BJ (cell line): ENCODE measurements at places on chromosomes 1 and 21.
A peak's percentile ranks its signal among the peaks of the same experiment; 100 is the strongest.

DNA sequence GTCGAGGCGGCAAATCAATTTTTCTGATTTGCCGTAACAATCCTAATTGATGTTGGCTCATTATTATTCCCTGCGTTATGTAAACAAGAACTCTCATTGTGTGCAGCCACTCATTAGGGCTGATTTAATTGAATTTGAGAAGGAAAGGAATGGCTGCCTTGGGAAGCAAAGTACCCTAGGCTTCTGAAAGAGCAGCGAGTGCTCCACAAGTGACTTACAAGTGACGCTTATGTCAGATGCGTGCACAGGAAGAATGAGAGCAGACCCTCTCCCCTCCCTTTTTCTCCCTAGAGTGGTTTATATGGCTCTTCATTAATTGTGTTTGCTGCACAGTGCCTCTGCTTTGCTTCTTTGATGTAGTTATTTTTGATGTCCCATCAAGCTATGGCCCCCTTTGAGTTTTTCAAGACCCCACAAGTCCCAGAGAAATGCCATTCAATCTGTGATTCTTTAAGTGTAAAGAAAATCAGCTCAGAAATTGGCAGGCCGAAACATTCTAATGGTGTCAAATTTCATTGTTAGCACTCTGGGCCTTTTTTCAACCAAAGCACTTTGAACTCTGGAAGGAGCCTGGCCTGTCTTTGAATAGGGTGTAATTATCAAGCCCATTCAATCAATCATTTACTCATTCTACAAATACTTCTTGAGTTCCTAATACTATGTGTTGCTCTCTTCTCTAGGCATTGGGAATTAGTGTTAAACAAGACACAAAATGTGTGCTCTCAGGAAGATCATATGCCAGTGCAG lies 86.8 kb upstream of the VAV3 start:
- no peak for DNase-seq

DNA sequence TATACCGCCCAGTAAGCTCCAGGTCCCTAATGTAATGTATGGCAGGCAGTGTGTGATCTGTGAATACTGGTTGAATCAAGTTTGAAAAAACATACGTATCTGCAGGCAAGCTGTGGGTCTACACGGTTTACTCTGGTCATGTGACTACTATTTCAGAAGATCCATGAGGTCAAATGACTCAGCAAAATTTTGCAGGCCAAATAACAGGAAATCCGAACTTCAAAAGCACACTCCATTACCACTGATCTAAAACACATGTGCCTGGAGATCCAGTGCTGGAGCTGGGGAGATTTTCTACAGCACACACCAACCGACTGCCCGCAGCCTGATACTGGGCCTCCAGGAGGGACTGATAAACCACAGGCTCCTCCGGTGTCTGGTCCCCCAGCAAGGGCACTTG lies 64.5 kb upstream of the SLC44A3 start:
- DNase-seq: peak; percentile 91

DNA sequence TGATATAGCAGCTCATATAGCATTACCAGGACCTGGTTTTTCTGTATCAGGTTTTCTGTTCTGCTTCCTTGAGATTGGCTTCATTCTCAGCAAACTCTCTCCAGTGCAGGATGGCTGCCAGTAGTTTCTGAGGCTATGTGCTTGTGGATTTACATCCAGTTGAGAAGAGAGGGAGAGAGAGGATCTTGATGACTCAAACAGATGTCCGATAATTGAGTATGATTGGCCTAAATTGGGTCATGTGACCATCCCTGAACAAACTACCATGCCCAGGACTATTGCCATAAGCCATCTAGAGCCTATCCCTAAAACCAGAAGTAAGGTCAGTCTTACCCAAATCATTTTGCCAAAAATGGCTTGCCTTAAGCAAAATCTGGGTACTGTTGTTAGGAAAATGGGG lies 18.1 kb upstream of the PSMA5 start:
- DNase-seq: no peak

GRCh38 chr1:15400627-15401026 lies 9.1 kb upstream of the EFHD2 start:
- no peak for DNase-seq

- no peak for DNase-seq
Measured at GRCh38 chr1:180217006-180217405, 13.1 kb upstream of the LHX4 start.

- DNase-seq: no peak
Measured at GRCh38 chr1:152871731-152872126, 6.4 kb upstream of the SMCP start.

DNA sequence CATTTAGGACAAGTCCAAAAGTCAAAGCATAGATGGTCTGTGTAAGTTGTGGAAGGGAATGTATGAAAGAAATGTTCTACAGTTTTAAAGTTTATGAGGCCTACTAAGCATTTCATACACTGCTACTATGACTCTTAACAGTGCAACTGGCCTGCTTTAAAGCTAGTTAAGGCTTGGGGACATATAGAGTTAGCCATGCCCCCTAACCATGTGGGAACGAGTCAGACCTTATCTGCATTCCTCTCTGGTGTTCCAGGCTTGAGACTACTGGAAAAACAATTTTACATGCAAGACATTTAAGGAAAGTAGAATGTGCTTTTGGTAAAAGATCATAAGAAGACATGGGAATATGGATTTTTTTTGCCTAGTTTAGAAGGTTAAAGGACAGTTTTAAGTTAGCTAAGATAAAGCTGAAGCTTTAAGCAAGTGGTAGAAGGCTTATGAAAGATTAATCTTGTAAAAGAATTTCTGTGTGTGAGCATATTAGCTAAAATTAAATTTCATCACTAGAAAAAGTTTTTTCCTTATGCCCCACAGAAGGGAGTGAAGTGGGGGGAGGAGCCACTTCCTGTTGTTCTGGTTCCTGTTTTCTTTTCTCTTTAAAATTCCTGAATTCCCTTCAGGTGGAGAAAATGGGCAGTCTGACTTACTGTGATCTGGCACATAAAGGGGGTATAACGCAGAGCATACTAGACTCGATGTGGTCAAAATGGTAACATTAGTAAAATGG lies 8.9 kb upstream of the CD48 start:
- no peak for DNase-seq

GRCh38 chr1:89444791-89445190 lies 79.8 kb upstream of the LRRC8B start:
- no peak for DNase-seq

- no peak for DNase-seq
Measured at GRCh38 chr1:226679262-226679661, 59.8 kb downstream of the ITPKB start.

DNA sequence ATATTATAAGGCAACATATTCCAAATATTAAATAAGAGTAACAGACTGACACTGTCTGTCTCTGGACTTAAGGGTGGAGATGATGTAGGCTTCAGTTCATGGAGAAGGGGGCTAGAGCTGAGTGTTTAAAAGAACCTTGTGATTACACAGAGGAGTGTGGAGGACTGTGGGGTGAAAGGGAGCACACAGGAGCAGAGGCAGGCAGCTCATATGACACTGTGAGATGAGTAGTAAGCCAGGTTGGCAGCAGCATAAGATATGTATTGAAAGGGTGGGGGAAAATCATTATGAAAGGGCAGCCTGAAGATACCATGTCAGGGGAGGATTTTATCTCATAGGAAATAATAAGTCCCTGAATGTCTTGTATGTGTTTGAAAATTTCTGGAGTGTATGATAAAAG lies 104.5 kb downstream of the AK5 start:
- no peak for DNase-seq

DNA sequence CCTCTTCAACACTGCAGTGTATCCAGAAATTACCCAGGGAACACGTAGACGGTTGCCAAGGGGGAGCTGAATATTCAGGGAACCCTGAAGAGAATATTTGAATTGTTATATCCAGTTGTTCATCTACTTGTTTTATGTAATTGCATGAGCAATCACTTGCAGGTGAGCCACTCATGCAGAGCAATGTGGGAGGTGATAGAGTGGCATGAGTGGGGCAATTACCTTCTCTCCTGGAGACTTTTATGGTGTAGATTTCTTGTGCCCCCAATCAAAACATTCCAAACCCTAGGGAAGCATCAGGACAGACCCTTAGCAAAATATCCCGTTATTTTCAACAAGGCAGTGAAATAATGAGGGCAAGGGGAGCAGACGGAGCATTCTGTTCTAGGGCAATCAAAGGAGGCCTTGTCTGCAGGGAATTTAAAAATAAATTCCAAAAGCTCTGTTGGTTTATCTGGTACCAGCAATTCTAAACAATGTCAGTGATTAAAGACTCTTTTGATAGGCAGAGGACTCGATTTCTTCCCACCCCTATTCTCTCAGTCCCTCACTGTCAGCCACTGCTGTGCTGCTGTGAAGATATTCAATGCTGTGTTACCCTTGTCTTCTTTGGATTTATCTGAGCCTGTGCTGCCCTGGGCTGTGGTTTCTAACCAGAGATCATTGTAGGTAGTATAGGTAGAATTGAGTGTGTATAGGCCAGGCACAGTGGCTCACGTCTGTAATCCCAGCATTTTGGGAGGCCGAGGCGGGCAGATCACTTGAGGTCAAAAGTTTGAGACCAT lies 180.2 kb upstream of the MAP1LC3C start:
- DNase-seq: no peak

GRCh38 chr1:147608596-147608995 lies 61.7 kb downstream of the ACP6 start:
- DNase-seq: no peak

GRCh38 chr1:226979517-226980121 lies 39.5 kb downstream of the COQ8A start:
- no peak for DNase-seq

- peak; percentile 49 for DNase-seq
Measured at GRCh38 chr1:212161231-212161781, 123.9 kb upstream of the PPP2R5A start.

DNA sequence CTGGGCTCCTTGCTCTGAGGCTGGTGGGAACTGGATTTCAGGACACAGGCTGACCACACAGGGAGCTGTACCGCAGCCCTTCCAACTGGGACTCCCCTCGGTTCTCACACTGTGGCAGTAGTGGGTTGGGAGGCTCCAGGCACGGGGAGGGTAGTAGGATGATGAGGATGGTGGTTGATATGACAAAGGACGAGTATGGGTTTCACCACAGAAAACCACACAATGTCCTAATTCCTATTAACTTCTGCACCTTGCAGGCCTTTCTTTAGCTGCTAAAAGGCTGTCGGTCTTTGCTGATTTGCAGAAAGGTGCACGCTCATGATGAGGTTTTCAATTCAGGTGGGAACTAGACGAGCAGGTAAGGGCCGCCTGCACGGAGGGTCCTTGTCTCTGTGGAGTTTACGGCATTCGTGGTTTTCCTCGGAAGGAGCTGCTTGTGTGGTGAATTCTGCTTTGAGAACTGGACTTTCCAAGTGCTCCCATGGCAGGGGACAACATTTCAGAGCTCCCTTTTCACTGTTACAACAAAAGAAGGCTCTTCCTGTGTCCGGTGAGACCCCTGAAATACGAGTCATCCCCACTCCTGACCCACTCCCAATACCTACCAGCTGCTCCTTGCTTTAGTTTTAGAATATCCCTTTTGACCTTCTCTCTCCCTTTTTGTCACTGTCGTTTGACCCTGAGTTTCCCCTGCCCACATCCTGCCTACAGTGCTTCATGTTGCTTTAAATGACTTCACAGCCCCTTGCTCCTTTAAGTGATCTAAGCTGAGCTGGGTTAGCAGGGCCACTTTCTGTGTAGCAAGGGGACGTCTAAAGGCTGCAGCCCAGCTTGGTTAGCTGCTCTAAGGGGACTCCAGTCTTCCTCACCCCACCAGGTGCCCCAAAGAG lies 125.1 kb downstream of the MRPS6 start:
- no peak for DNase-seq

DNA sequence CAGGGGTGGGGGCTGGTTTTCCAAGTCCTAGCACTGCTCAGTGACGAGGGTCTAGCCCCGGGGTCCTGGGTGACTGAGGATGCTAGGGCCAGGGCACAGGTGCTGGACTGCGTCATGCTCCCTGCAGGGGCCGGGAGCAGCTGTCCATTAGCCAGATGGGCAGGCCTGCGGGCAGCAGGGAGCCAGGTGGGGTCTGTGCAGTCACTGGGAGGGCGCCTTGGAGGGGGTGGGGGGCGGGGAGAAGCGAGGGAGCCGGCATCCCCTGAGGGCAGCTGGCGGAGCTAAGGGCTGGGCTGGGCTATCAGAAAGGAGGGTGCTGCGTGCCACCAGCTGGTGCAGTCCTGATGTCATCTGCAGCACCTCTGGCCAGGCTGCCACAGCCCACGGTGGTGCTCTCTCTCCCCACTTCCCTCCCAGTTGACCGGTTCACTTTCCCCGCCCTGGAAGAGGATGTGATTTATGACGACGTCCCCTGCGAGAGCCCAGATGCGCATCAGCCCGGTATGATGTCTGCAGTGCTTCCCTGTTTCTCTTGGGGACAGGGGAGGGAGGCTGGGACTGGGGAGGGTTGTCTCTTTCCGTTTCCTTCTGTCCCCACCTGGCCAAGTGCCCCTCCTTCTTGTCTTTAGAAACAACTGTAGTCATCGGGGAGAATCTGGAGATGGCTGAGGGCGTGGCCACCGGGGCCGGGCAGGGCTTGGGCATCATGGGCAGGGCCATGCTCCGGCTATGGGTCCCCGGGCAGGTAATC lies 63.8 kb downstream of the ARHGEF10L start:
- DNase-seq: no peak

- no peak for DNase-seq
Measured at GRCh38 chr1:234963904-234964702, 164.5 kb downstream of the TOMM20 start.

DNA sequence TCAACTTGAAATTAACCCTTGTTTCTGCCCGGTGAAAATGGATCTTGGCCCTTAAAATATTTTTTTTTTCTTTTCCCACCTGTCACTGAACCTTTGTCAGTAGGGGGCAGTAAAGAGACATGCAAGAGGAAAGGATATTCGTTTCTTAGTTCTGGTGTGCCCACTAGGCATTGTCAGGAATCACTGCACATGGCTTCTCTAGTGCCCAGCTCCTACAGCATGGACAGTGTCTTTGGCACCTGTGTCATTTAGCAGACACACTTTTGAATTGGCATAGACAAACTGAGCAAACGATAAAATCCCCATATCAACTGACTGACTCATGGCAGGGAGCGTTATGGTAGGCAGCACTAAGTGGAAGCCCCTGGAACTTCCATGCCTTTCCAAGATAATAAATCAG lies 1048.1 kb downstream of the BRINP3 start:
- no peak for DNase-seq

- DNase-seq: no peak
Measured at GRCh38 chr1:61012341-61012761, 70.0 kb upstream of the NFIA start.

DNA sequence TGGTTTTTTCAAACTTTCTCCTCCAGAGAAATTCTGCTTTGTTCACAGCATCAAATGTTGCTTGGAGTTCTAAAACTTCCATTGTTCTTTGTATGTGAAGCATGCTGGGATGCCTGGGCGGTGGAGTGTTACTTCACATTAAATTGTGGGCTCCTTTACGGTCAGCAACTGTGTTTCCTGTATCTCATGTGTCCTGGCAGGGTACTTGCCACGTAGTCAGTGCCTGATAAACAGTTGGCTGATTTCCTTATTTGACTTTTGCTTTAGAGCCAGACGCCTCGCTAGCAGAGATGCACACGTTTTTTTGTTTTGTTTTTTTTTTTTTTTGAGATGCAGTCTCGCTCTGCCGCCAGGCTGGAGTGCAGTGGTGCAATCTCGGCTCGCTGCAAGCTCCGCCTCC lies 96.7 kb downstream of the UCK2 start:
- DNase-seq: no peak

GRCh38 chr21:41973427-41973831 lies 19.6 kb upstream of the C2CD2 start:
- DNase-seq: no peak
